ENCODE measurements at places on chromosomes 7 and 10.

DNA sequence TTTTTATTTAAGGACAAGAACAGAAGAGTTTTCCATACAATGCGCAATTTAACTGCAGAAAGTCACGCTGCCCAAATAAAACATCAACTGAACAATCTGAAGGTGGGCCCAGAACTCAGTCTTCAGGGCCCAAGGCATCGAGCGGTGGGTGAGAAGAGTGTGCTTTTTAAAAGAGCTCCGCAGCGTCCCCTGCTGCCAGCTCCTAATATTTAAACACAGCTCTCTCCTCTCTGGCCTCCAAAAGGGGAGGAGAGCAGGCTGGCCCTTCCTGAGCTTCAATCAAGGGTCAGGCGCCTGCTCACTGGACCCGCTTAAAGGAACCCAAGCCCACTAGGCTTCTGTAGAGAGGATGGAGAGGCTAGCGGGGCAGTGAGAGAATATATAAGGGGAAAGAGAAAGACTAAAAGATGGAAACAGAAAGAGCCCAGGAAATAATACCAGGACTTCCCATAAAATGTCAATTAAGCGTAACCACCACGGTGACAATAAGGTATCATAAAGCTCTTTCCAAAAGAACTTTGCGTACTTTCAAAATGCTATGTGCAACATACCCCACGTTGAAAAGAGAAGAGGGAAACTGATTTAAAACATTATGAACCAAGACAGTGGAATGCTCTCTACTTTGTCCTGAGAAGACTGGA lies 2.8 kb downstream of the FAM53B start:
- peak; percentile 32 for DNase-seq

- no peak for DNase-seq
These were observed 8.8 kb downstream of the TRIM8 start for GRCh38 chr10:102653060-102653459.

- no peak for DNase-seq
These were observed 532.5 kb downstream of the GRM8 start for GRCh38 chr7:126720232-126720631.

GRCh38 chr7:27183682-27184336 lies 1.2 kb downstream of the HOXA11 start:
- DNase-seq, result no peak

GRCh38 chr7:44963364-44964290 lies 15.2 kb downstream of the MYO1G start:
- DNase-seq, result no peak

GRCh38 chr7:74511345-74511744 lies 57.6 kb downstream of the GTF2IRD1 start:
- no peak for DNase-seq

DNA sequence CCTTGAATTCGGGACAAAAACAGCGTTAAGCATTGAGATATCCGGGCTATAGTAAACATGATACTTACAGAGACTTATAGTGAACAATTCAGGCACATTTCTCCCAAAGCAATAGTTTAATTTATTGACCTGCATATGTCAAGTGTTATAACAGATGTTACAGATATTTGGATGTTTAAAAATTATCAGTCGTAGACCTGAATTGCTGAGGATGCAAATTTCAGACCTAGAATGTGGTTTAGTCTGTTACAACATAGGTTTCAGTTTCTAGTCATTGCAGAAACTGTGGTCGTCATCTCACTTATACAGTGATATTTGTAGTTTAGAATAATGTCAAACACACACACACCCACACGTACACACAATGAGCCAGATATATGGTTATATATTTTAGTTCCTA lies 85.2 kb downstream of the VTI1A start:
- no peak for DNase-seq

DNA sequence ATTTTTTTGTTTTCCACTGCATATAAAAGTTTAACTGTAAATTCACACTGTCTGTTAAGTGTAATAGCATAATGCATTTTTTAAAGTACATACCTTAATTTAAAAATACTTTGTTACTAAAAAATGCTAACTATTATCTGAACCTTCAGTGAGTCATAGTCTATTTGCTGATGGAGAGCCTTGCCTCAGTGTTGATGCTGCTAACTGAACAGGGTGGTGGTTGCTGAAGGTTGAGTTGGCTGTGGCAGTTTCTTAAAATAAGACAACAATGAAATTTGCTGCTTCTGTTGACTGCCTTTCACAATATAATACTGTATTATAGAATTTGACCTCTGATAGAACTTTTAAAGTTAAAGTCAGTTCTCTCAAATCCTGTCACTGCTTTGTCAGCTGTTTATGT lies 72.3 kb upstream of the GATAD1 start:
- no peak for DNase-seq

- no peak for DNase-seq
These were observed 7.4 kb downstream of the SORCS1 start for GRCh38 chr10:107157071-107157470.

GRCh38 chr7:151748733-151749132 lies 128.2 kb downstream of the PRKAG2 start:
- no peak for DNase-seq

DNA sequence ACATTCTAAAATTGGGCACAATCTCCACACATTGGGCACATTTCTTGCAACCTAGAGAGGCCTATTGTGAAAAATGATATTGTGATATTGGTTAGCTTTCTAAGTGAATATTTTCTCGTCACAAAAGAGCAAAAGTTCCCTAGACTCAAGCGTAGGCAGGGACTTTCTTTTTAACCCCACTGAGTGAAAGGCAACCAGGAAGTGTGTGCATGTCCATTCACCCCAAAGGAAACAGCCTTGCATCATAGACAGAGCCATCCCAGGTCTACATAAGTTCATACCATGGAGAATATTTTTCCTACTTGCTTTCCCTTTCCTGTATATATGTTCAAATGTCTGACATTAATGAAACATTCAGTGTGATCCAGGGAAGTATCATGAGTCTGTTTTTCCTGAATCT lies 84.2 kb upstream of the AGBL3 start:
- DNase-seq, result no peak

DNA sequence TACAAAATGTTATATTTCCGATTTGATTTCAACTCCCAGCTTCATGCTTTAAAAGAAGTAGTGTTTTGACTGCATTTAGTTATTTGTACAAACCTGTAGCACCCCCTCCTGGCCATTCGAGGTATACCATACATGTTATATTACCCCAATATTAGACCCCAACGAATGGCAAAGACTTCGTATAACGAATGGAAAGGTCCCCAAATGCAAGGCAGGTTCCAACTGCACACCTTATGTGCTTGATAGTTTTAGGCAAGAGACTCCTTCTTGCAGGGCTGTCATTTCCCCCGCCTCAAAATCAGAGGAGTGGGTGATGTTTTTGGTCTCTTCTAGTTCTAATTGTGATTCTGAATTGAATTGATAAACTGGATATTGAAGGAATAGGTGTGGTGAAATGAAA lies 101.1 kb upstream of the TARP start:
- DNase-seq, result peak; percentile 11

DNA sequence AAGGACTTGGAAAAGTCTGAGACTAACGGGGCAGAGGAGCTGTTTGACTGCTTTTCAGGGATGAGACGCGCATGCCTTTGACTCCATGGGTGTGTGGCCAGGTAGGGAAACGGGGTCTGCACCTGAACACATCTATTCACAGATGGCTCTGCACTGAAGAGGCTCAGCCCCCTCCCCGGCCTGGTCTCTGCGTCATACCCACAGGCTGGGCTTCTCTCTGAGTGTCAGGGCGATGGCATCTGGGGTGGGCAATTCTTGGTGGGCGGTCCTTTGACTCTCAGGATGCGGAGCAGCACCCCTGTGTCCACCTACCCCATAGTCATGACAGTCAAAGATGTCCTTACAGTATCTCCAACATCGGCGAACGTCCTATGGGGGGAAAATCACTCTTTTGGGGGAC lies 23.0 kb downstream of the PFKP start:
- DNase-seq, result no peak

GRCh38 chr10:80140251-80140650 lies 7.7 kb downstream of the PLAC9 start:
- DNase-seq, result no peak

- no peak for DNase-seq
These were observed 37.4 kb upstream of the PRKCQ start for GRCh38 chr10:6617309-6618076.

GRCh38 chr7:1691601-1692514 lies 21.8 kb downstream of the ELFN1 start:
- DNase-seq, result no peak

DNA sequence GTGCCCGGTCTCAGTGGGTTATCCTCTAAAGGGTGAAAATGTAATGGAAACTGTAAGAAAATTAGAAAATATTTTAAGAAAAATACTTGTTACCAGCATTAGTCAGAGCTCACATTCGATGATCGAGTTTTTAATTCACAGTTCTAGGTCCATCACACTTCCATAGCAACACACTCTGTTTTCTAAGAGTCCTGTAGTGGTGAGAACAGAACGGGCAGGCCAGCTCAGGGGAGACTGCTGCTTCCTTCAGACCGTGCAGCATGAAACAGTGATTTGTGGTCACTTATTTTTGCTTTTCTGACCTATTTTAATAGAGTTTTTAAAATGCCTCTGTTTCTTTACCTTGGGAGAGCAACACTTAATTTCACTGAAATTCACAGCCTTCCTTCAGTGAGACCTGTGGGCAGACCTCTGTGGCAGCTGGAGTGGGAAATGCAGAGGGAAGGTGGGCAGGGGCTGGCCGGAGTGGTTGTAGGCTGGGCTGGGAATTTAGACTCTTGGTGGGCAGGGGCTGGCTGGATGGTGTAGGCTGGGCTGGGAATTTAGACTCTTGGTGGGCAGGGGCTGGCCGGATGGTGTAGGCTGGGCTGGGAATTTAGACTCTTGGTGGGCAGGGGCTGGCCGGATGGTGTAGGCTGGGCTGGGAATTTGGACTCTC lies 1.5 kb downstream of the SUN1 start:
- DNase-seq, result no peak

DNA sequence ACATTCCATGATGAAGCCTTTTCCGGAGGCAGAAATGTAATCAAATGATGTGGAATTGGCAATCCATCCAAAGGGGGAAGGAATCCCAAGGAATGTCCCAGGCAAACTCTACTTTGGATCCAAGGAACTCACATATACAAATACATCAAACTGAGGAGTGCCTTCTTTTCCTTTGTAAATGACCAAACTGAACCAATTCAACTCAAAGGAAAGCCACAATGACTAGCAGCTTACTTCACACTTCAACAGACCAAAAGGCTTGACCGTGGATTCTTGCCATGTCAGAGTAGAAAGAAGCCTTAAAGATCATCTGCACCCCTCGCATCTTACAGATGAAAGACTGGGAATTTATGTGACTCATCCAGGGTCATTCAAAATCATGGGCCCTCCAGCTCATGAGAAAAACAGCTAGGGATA lies 79.7 kb upstream of the MACROH2A2 start:
- no peak for DNase-seq

- DNase-seq, result no peak
These were observed 309.3 kb downstream of the KCNMA1 start for GRCh38 chr10:77328272-77328816.

DNA sequence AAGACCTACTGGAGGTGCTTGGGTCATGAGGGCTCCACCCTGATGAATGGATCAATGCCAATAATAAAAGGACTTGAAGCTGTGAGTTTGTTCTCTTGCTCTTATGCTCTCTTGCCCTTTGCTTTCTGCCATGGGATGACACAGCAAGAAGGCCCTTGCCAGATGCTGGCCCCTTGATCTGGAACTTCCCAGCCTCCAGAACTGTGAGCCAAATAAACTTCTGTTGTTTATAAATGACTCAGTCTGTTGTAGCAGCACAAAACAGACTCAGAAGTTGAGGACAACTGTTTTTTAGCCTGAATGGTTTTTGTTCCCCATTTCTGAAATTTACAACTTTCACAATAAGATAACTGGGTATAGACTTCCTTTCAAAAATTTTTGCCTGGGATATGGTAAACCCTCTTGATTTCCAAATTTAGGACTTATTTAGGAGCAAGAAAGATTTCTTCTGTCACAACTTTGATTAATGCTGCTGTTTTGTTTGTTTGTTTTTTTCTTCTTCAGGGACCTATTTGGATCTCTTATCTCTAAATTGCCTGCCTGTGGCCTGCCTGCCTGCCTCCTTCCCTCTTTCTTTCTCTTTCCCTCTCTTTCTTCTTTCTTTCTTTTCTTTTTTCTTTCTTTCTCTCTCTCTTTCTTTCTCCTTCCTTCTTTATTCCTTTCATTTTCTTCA lies 12.1 kb downstream of the ENTPD1 start:
- no peak for DNase-seq

DNA sequence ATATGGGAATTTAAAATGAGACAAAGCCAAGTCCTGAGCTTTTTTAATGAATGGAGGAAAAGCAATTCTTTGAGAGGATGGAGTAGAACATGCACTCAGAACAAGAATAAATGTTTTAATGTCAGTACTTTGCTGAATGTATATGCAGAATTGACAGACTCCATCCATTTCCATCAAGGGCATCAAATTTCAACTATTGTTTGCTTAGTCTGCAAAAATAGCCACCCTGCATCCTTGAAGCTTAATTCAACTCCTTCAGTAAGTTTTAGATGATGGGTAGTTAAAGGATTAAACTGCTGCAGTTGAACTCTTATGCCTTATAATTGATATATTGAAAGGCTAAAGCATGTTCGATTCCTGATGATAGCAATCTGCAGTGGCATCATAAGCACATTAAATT lies 99.7 kb upstream of the IFRD1 start:
- no peak for DNase-seq

DNA sequence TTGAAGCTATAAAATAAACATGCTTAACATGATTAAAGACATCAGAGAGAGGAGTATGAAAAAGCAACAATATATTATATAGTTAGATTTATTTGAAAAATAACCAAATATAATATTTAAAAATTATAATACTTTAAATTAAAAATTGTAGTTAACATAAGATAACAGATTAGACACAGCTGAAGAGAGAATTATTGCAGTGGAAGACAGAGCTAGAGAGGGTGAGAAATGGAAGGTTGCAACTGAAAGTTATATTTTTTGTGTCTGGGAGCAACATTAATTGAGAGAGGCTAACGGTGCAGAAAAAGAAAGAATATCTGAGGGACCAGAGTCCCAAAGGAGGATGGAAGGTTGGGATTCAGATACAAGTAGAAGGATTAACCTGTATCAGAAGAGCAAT lies 548.9 kb upstream of the FZD8 start:
- DNase-seq, result no peak

DNA sequence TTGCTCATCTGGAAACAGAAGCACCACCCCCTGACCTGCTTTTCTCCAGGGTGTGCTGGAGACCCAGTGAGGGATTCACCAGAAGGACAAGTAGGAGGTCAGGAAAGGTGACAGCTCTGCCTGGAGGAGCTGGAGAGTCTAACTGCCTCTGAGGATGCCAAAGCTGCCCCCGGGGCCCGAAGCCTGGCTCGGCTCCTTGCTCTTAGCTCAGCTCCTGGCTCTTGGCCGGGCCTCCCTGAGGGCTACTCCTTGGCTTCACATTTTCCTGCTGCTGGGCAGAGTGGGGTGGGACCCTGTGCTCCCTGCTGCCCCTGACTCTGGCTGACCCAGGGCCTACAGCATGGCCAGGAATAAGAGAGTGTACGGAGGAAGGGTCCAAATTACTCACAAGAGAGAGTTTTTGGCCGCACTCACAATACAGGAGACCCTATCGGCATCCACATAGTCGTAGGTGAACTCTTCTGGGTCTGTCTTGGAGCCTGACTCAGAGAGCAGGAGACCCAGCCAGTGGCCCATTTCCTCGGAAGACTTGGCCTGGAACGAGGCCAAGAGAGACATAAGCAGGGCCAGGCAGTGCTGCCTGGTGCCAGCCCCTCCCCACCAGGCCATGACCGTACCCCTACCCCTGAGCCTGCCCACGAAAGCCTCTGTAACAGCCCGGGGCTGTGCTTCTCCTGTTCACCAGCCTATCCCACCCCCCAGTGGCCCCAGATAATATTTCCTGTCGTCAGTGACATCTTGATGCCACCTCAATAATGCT lies 63.1 kb downstream of the VWA2 start:
- no peak for DNase-seq

- DNase-seq, result no peak
These were observed 31.9 kb upstream of the ADCYAP1R1 start for GRCh38 chr7:31020161-31020560.

Measured in T1000 (cell line).